ENCODE measurements at places on chromosomes 12 and 14. TPM values are rescaled to one million over a fixed set of nuclear protein-coding genes. Genes with fewer than 3 reads are reported as not detected.
A peak's percentile ranks its signal among the peaks of the same experiment; 100 is the strongest.

Gene MORN3
- total RNA-seq = 0.09 TPM

Gene NKX2-1
- total RNA-seq = not detected

Gene ACSS3
- total RNA-seq = 99.9 TPM

Gene C12orf56
- total RNA-seq = not detected

Gene POTEM
- total RNA-seq = not detected

- DNase-seq = no peak
- no peaks in the 10 kb centered on the region for H3K36me3 ChIP-seq
- H3K27ac ChIP-seq = no peak overlapping the region
Measured at GRCh38 chr14:50257732-50258131, 26.4 kb upstream of the SOS2 start.

GRCh38 chr14:105897725-105898113 lies 371.3 kb downstream of the TMEM121 start:
- no peak overlapping the region for H3K4me3 ChIP-seq
- no peaks in the 10 kb centered on the region for H3K27me3 ChIP-seq
- H3K36me3 ChIP-seq = no peaks in the 10 kb centered on the region
- H3K4me1 ChIP-seq = no peaks in the 10 kb centered on the region

GRCh38 chr14:23154964-23155587 lies 28.4 kb downstream of the SLC7A8 start:
- no peak for DNase-seq
- no peaks in the 10 kb centered on the region for H3K27me3 ChIP-seq
- peak overlapping the region; percentile 39 for H3K27ac ChIP-seq
- no peak overlapping the region for H3K4me3 ChIP-seq

GRCh38 chr12:130495156-130495555 lies 157.5 kb downstream of the PIWIL1 start:
- no peak for DNase-seq
- no peak overlapping the region for H3K27ac ChIP-seq
- H3K4me1 ChIP-seq = no peaks in the 10 kb centered on the region
- H3K27me3 ChIP-seq = no peaks in the 10 kb centered on the region

DNA sequence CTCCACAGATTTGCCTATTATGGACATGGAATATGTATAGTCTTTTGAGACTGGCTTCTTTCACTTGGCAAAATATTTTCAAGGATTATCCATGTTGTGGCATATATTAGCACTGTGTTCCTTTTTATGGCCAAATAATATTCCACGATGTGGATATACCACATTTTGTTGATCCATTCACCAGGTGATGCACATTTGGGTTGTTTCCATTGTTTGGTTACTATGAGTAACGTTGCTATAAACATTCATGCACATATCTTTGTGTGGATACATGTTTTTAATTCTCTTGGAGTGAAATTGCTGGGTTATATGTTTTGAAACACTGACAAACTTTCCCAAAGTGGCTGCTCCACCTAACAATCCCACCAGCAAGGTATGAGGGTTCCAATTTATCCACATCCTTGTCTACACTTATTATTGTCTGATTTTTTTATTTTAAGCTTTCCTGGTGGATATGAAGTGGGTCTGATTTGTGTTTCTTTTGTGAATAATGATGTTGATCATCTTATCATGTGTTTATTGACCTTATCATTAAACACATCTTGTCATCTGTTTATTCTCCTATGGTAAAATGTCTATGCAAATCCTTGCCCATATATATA lies 116.2 kb upstream of the FRMD6 start:
- DNase-seq = no peak
- no peaks in the 10 kb centered on the region for H3K4me1 ChIP-seq
- H3K4me3 ChIP-seq = no peak overlapping the region
- H3K27me3 ChIP-seq = no peaks in the 10 kb centered on the region
- H3K27ac ChIP-seq = no peak overlapping the region
- H3K36me3 ChIP-seq = no peaks in the 10 kb centered on the region

DNA sequence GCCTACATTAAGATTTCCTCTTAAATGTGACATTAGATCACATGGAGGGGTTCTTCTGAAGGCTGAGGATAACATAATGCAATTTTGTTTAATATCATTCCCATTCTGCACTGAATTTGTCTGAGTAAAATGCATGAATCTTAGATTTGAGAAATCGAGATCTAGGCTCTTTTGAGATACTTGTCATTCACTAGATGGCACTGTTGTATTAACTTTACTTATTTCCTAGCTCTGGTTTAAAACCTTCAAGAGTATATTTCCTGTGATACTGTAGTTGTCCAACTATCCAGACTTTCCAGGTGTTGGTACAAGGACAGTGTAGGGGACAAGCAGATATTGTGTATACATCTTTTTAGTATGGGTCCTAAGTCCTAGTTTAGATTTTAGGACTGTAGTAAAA lies 91.7 kb upstream of the SEL1L start:
- no peak overlapping the region for H3K27ac ChIP-seq
- DNase-seq = no peak
- no peaks in the 10 kb centered on the region for H3K36me3 ChIP-seq
- no peaks in the 10 kb centered on the region for H3K27me3 ChIP-seq
- H3K4me1 ChIP-seq = no peaks in the 10 kb centered on the region

- H3K27me3 ChIP-seq = no peaks in the 10 kb centered on the region
- H3K27ac ChIP-seq = peak overlapping the region; percentile 42
- H3K36me3 ChIP-seq = no peaks in the 10 kb centered on the region
- DNase-seq = no peak
- H3K4me1 ChIP-seq = peaks cover 3% of the 10 kb centered on the region
Measured at GRCh38 chr12:47276621-47277309, 197.0 kb upstream of the AMIGO2 start.

DNA sequence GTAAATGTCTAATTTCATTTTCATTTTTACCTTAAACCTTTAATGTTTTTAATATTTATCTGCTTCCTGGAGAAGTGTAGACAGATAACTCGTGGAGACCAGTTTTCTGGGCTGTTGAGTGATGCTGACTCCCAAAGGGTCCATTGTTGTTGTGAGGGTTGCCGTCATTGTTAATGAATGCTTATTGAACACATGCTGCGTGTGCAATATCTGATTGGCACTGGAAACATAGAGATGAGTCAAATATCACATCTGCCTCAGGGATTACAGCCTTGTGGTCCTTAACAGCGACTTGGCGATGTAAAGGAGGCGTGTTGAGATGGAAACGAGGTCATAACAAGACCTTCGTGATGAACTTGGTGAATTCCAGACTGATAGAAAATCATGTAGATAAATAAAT lies 85.9 kb downstream of the FBXW8 start:
- no peaks in the 10 kb centered on the region for H3K36me3 ChIP-seq
- peaks cover 5% of the 10 kb centered on the region for H3K4me1 ChIP-seq
- no peak for DNase-seq

GRCh38 chr12:96419576-96420276 lies 19.5 kb upstream of the CDK17 start:
- H3K27me3 ChIP-seq = no peaks in the 10 kb centered on the region
- no peak overlapping the region for H3K4me3 ChIP-seq
- H3K36me3 ChIP-seq = no peaks in the 10 kb centered on the region
- H3K4me1 ChIP-seq = no peaks in the 10 kb centered on the region
- H3K27ac ChIP-seq = no peak overlapping the region

GRCh38 chr12:48967991-48968390 lies 3.5 kb downstream of the WNT10B start:
- H3K27me3 ChIP-seq = peaks cover 11% of the 10 kb centered on the region
- H3K36me3 ChIP-seq = no peaks in the 10 kb centered on the region
- DNase-seq = no peak

GRCh38 chr14:51458563-51458955 lies 193.2 kb upstream of the FRMD6 start:
- H3K27me3 ChIP-seq = no peaks in the 10 kb centered on the region
- H3K27ac ChIP-seq = no peak overlapping the region
- DNase-seq = no peak
- no peak overlapping the region for H3K4me3 ChIP-seq

DNA sequence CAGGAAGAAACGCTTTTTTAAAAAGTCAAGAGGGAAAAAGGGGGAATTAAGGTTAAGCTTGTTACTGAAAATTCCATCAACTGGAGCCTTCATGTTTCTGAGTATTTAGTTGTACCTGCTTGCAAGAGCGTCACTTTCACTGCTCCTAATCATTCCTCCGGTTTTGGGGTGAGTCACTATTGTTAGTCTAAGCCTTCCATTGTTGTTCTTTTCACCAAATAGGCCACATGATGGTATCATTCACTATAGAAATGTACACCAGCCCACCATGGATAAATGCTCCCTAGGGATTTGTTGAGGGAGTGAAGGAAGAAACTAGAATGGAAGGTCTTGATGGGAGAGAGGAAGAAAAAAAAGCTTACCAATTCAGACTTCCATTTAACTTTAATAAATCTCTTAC lies 3.0 kb downstream of the IL22 start:
- H3K36me3 ChIP-seq = no peaks in the 10 kb centered on the region
- H3K27ac ChIP-seq = no peak overlapping the region
- DNase-seq = no peak

GRCh38 chr14:29851397-29851796 lies 76.2 kb downstream of the PRKD1 start:
- H3K36me3 ChIP-seq = no peaks in the 10 kb centered on the region
- H3K4me1 ChIP-seq = no peaks in the 10 kb centered on the region
- no peak for DNase-seq

DNA sequence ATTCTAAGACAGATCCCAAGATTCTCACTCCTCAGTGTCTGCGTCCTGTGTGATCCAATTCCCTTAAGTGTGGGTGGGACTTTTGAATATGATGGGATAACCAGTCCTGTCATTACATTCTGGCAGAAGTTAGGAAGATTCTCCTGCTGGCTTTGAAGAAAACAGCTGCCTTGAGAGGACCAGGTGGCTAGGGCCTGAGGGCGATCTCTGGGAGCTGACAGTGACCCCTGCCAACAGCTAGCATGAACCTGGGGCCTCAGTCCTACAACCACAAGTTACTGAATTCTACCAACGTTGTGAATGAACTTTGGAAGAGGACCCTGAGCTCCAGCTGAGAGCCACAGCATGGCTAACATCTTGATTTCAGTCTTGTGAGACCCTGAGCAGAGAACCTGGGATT lies 44.3 kb upstream of the HMGA2 start:
- DNase-seq = no peak
- H3K4me1 ChIP-seq = no peaks in the 10 kb centered on the region
- no peak overlapping the region for H3K4me3 ChIP-seq
- no peak overlapping the region for H3K27ac ChIP-seq
- peaks cover 4% of the 10 kb centered on the region for H3K27me3 ChIP-seq
- no peaks in the 10 kb centered on the region for H3K36me3 ChIP-seq

GRCh38 chr14:29806124-29806517 lies 121.5 kb downstream of the PRKD1 start:
- no peaks in the 10 kb centered on the region for H3K36me3 ChIP-seq
- no peaks in the 10 kb centered on the region for H3K4me1 ChIP-seq
- H3K27me3 ChIP-seq = no peaks in the 10 kb centered on the region
- no peak overlapping the region for H3K4me3 ChIP-seq
- H3K27ac ChIP-seq = no peak overlapping the region
- no peak for DNase-seq

GRCh38 chr14:72590577-72590976 lies 303.3 kb downstream of the DPF3 start:
- DNase-seq = no peak
- H3K4me1 ChIP-seq = no peaks in the 10 kb centered on the region
- H3K27ac ChIP-seq = no peak overlapping the region
- no peaks in the 10 kb centered on the region for H3K36me3 ChIP-seq
- no peak overlapping the region for H3K4me3 ChIP-seq

- peaks cover 11% of the 10 kb centered on the region for H3K4me1 ChIP-seq
- H3K4me3 ChIP-seq = peak overlapping the region; percentile 56
Measured at GRCh38 chr14:101809671-101810514, 48.4 kb downstream of the PPP2R5C start.

DNA sequence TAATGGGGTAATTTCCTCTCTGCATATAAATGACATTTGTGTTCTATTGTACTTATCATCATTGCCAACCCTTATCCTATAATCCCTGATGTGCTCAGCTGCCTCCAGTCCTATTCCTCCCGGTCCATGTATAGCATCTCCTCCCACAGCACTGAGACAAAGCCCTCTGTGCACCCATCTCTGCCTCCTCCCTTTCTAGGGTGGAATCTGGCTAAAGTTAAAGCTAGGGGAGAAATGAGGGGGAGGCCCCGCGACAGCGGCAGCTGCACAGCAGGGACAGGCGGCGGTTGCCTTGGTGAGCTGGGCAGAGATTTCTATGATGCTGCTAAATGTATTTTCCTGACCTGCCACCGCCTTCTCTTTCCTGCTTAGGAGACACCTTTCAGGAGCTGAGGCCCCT lies 12.8 kb upstream of the ZDHHC22 start:
- H3K27me3 ChIP-seq = no peaks in the 10 kb centered on the region
- H3K36me3 ChIP-seq = no peaks in the 10 kb centered on the region
- H3K4me3 ChIP-seq = no peak overlapping the region
- H3K4me1 ChIP-seq = no peaks in the 10 kb centered on the region
- no peak for DNase-seq

- H3K36me3 ChIP-seq = no peaks in the 10 kb centered on the region
- DNase-seq = no peak
- H3K4me3 ChIP-seq = no peak overlapping the region
- no peak overlapping the region for H3K27ac ChIP-seq
Measured at GRCh38 chr12:7472060-7472459, 28.1 kb upstream of the CD163L1 start.

DNA sequence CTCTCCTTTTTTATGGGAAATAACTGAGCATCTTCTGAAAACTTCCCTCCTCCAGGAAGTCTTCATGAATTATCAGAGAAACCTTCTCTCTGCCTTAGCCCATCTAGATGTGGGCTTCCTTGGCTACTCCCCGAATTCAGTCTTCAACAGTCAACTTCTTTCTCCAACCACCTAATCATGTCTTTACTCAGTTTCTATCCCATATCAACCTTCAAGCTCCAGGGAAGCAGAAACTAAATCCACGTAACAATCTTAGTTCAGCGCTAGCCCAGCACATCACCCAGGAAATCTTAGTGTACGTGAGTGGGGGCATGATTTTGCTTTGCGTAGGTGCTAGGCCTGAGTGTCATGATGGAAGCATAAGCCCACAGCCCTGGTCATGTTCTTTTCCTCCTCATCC lies 12.7 kb upstream of the KRT77 start:
- H3K27me3 ChIP-seq = no peaks in the 10 kb centered on the region
- no peaks in the 10 kb centered on the region for H3K36me3 ChIP-seq
- no peak for DNase-seq
- H3K27ac ChIP-seq = no peak overlapping the region

DNA sequence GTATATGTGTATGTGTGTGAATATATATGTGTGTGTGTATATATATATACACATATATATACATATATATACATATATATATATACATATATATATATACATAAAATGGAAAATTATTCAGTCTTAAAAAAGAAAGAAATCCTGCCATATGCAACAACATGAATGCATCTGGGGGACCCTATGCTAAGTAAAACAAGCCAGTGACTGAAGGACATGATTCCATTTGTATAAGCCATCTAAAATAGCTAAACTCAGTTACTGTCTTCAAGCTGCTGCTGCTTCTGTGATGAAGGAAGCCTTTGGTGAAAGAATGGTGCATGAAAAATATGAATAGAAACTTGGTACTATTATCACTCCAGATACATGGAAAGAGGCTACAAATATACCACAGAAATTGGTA lies 118.6 kb downstream of the ATXN7L3B start:
- H3K36me3 ChIP-seq = no peaks in the 10 kb centered on the region
- no peaks in the 10 kb centered on the region for H3K27me3 ChIP-seq
- no peak for DNase-seq
- no peak overlapping the region for H3K27ac ChIP-seq
- H3K4me3 ChIP-seq = no peak overlapping the region

- DNase-seq = no peak
- no peaks in the 10 kb centered on the region for H3K4me1 ChIP-seq
- H3K4me3 ChIP-seq = no peak overlapping the region
- no peaks in the 10 kb centered on the region for H3K27me3 ChIP-seq
Measured at GRCh38 chr12:115785548-115785947, 491.9 kb downstream of the MED13L start.
